ENCODE measurements at places on chromosomes 1 and 21.

DNA sequence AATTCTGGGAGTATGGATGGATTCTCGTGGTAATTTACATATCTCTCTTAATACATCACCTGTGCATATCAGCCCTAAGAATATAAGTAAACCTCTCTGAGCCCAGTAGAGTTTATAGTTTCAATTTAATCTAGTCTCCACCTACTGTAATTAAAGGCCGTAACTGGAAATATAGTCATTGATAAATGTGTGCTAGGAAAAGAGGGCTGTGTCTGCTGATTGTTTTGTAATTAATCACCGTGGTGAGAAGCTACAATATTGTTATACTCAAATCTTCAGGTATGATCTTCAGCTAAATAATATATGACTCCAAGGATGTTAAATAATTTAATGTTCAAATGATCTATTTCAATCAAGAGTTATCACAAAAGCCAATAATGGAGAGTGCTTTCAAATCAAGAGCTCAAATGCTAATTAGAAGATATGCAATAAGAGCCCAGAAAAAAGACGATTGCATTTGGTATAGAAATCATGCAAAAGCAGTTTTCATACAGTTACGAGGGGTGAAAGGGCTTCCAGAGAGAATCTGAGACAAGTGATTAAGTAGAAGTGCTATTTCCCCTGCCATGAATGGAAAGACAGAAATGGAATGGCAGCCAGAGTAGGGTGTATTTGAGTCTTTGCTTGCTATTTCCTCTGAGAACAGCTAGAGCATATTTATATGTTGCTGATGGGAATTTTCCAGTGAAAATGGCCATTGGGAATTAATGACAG, 1134.3 kb downstream of the NCAM2 start:
- no peak for DNase-seq

DNA sequence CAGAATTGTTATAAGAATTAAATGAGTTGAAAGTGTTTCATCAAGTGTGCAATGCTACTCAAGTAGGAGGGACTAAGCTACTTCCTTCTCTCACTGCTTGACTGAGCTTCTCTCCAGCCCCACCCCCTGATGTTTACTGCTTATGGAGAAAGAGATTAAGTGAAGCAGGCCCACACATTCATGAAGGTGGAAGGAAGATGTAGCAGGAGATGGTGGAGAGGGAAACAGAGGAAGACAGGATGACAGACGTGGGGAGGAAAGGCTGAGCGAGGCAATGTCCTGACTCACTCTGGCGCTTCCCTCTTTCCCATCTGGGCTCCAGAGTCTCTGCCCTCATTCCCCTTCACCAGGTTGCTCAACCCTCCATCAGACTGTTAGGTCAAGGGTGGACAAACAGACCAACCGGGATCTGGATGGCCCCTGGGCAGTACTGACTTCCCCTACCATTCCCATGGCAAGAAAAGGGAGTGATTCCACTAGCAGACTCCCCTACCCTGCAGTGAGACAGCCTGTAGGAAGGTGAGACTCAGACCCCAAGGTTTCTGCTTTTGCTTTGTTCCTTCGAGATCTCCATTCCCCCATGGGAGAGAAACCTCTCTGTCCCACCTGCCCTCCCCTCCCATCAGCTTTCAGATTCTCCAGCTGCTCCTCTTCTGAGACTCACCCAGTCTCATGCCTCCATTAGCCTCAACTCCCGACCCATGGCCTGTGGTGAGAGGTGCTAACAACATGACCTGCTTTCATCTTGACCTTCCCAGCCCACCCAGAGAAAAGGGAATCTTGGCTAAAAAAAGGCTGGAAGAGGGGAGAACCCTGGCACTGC, 3.1 kb upstream of the ARHGEF2 start:
- DNase-seq, result no peak

GRCh38 chr1:67609577-67610341, 75.2 kb upstream of the GADD45A start:
- no peak for DNase-seq

GRCh38 chr21:31700040-31700439, 31.9 kb downstream of the SCAF4 start:
- no peak for DNase-seq

GRCh38 chr1:53641481-53642214, 97.3 kb downstream of the GLIS1 start:
- DNase-seq, result no peak

GRCh38 chr1:160459687-160460086, 59.3 kb downstream of the VANGL2 start:
- DNase-seq, result no peak

- peak; percentile 98 for DNase-seq
Measured at GRCh38 chr1:207032528-207033017, at the start of gene C1orf116. C1orf116 (minus strand) TSS chr1:207032756; CDS start chr1:207027598, 5,158 bp downstream.

- DNase-seq, result peak; percentile 19
Measured at GRCh38 chr21:42527489-42528158, 14.0 kb downstream of the SLC37A1 start.

DNA sequence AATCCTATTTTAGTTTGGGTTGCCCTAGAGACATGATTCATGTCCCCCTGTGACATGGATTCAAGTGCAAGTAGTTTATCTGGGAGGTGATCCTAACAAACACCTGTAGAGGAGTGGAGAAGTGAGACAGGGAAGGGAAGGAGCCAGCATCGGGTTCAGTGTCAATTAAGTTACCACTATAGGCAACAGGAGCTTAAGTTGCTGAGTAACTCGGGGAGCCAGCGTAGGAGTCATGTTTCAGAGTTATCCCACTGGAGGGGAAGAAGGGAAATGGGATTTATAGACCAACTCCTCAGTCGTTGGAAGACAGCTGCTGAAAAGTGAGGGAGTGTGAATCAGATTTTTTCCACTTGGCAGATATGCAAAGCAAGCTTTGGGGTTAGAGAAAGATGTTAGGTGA, 54.9 kb downstream of the SLC30A7 start:
- DNase-seq, result no peak

GRCh38 chr1:156106624-156107488, 7.7 kb upstream of the LMNA start:
- DNase-seq, result peak; percentile 80

GRCh38 chr1:28027660-28028059, 60.8 kb downstream of the EYA3 start:
- no peak for DNase-seq

- DNase-seq, result peak; percentile 19
Measured at GRCh38 chr1:105138458-105138893, 1388.8 kb downstream of the AMY1C start.

DNA sequence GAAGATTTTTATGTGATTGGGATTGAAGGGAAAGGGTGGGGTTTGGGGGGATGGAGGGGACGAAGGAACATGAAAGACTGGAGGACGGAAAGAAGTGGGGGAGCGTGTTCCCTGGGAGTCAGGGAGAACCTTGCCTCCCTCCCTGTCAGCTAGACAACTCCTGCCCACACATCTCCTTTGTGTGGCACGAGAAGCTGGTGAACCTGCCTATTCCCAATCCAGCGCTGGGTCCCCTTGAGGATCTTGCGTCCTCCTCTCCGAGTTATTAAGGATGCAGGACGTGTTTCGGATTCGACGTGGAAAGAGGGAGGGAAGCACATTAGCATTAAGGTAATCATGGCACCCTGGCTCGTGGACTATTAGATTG, 1.4 kb downstream of the LRRC7 start:
- DNase-seq, result peak; percentile 74

DNA sequence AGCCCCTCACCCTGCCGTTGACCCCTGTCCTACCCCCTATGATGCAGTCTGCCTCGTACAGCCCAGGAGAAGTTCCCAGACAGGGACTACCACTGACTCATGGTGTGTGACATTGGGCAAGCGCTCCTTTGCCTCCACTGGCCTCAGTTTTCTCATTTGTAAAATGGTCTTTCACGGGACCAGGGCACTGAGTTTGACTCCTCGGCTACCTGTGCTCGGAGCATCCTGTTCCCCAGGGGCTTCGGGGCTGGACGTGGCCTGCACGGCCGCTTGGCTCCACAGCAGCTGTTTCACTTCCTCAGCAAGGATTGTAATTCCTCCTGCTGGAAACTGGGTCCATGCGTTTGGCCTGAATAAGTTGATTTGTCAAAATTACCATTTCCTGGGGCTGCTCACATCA, 277.3 kb downstream of the MATN1 start:
- no peak for DNase-seq

DNA sequence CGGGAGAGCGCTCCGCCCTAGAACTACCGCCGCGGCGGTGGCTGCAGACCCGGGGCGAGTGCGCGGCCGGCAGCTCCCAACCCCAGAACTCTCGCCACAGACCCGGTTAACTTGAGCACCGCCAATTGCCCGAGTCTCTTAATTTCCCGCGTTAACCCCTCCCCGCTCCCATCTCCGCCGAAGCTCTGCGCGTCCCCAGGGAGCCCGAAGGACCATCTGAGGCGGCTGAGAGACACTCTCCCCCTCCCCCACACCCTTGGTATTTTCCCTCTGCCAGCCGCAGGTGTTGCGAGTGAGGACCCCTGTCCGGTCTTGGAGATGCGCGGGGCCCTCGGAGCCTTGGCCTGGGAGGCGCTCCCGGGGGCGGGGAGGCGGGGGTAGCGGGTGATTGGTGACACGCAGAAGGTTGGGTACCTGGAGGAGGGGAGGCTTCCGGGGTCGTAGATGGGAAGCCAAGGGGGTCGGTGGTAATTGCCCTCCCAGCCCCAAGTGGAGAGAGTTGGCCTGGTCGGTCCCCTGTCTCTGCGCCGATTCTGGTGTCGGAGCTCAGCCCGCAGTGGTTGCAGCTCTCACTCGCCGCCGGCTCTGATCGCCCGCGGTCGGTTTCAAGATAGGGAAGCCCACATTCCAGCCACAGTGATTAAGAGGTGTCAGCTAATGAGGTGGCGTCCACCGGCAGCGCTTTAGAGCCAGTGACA, 858 bp upstream of the SUSD4 start:
- DNase-seq, result peak; percentile 57

DNA sequence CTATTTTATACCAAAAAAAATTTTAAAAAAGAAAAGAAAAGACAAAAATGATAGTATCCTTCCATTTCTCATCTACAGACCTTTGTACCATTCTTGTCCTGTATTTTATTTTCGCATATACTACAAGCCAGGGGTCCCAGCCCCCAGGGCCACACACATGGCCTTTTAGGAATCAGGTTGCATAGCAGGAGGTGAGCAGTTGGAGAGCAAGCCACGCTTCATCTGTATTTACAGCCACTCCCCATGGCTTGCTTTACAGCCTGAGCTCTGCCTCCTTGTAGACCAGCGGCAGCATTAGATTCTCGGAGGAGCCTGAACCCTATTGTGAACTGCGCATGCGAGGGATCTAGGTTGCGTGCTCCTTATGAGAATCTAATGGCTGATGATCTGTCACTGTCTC, 39.8 kb downstream of the RASSF5 start:
- no peak for DNase-seq

DNA sequence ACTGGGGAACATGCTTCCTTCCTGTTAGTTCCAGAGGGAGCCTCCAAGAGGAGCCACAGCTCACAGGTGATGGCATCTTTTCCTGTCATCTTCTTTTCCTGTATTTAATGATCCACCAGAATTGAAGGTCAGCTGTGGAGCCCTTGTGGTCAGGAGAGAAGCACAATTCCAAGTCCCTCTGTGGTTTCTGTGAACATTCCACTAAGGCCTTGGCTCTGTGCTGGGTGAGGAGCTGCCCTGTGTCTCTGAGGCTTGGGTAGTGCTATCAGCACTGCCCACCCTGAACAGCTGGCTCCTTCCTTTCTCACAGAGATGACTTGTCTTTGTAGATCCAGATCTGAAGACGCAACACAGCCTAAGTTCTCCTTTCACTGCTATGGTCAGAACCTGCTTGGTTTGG, 141.9 kb upstream of the MAP1LC3C start:
- DNase-seq, result no peak

GRCh38 chr1:201508809-201509208, 1.9 kb upstream of the CSRP1 start:
- no peak for DNase-seq

DNA sequence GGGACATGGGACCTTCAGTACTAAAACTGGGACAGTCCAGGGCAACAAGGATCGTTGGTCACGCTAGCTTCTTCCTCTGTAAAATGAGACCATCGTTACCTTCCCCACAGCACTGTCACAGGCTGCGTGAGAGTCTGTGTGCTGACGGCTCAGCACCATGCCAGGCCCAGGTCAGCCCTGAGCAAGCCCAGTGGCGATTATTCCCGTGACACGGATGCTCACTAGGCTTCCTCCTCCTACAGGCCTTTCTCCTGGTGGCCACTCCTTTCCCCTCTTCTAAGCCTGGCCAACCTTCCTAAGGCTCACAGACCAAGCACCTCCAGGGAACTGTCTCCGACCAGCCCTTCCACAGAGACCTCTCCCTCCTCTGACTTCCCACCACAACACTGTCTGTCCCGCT, 69.3 kb upstream of the RUNX3 start:
- DNase-seq, result no peak

DNA sequence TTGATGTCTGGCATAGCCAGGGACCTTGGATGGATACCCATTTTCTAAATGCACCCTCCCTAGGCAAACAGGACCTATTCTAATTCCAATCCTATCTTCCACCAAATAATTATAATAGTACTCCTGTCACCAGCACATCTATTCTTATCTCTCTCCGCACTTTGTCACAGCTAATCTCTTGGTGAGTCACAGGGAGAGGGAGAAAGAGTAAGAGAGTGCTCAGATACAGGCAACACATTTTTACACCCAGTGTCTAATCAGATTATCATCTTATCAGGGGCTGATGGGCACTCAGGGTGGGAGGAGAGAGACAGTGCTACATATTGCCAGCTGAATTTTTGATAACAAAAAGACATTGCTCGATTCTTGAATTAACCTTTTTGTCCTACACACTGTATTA, 275.0 kb upstream of the BEND5 start:
- no peak for DNase-seq

GRCh38 chr21:42261829-42262200, 42.9 kb downstream of the ABCG1 start:
- no peak for DNase-seq

DNA sequence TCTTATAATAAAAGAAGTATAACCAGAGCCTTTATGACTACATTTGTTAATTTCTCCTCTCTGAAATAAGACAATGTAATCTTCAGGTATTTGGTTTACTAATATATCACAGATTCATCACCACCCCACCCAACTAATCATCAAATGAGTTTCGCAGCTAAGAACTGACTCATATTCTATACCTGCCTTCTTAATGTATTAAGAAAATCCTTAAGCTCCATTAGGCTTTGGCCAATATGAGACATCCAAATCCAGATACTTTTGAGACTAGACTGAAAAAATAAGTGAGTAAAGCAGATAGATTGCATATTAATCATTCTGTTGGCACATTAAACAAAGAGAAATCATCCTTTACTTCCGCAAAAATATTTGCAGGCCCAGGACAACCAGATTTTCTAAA, 18.7 kb upstream of the FMO2 start:
- DNase-seq, result no peak

DNA sequence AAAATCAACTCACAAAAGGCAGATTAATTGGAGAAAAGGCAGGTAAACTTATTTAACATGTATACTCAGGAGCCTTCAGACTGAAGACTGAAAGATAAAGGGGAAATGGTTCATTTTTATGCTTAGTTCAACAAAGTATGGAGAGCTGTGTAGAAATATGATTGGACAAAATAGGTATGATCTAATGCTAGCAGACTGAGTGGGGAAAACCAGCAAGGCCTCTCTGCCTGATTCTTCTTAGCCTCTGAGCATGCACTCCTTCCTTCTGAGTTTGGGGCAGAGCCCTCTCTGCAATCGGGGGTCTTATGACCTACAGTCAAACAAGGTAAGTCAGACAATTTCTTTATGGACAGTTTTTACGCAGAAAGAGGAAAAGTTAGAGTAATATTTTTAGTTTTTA, 38.8 kb upstream of the SUCO start:
- DNase-seq, result no peak

Data from DMS53 (cell line).